ENCODE measurements at places on chromosomes 5 and 9. TPM values are rescaled to one million over a fixed set of nuclear protein-coding genes. Genes with fewer than 3 reads are reported as not detected.

Gene NR2F1
- total RNA-seq = 4.3 TPM

Gene FUT7
- total RNA-seq = 0.05 TPM

Gene PCDHB2
- total RNA-seq = 3.4 TPM

Gene TLX3
- total RNA-seq = not detected

Gene SMAD5
- total RNA-seq = 44.1 TPM

Gene PCA3
- total RNA-seq = not detected

Gene IRX4
- total RNA-seq = 0.29 TPM

Gene PDGFRB
- total RNA-seq = 0.22 TPM

Gene TPPP
- 5.4 TPM for total RNA-seq

Gene NR4A3
- 1.6 TPM for total RNA-seq
